Glutamatergic neuron (in vitro differentiated cells): ENCODE measurements at places on chromosomes 16 and 17.

DNA sequence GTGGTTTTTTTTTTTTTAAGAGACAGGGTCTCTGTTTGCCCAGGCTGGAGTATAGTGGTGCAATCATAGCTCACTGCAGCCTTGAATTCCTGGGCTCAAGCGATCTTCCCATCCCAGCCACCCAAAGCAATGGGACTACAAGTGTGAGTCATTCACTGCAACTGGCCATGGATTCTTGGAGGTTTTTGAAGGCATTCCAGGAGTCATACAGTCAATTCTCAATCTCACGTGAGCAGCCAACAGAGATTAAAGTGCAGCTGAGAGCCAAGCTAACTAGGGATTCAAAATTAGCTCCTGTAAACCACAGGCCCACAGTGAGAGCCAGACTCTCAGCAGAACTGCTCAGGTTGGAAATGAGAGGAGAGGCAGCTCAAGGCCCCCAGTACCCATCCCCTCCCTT is 30.2 kb downstream of the XPO6 start:
- peaks cover 20% of the 10 kb centered on the region for H3K4me1 ChIP-seq
- no peak for DNase-seq
- H3K27me3 ChIP-seq = no peaks in the 10 kb centered on the region
- H3K27ac ChIP-seq = no peak overlapping the region
- H3K36me3 ChIP-seq = peaks cover 9% of the 10 kb centered on the region

- no peaks in the 10 kb centered on the region for H3K36me3 ChIP-seq
- no peak for DNase-seq
- H3K4me1 ChIP-seq = peaks cover 19% of the 10 kb centered on the region
- H3K27me3 ChIP-seq = peaks cover 2% of the 10 kb centered on the region
- no peak overlapping the region for H3K4me3 ChIP-seq
Measured at GRCh38 chr17:61248399-61248798, 151.2 kb upstream of the TBX2 start.

DNA sequence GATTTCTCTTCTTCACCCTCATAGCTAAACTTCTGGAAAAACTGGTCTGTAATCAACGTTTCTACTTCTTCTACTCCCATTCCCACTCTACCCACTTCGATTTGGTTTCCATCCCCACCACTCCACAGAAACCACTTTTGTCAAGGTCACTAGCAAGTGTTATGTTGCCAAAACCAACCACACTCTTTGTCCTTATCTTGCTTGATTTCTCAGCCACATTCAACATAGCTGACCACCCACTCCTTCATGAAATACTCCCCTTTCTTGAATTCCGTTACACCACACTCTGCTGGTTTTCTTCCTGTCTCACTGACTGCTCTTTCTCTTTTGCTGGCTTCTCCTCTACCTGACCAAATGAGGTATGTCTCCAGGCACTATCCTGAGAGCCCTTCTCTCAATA is 11.9 kb downstream of the IKZF3 start:
- no peaks in the 10 kb centered on the region for H3K36me3 ChIP-seq
- H3K27me3 ChIP-seq = no peaks in the 10 kb centered on the region
- H3K27ac ChIP-seq = no peak overlapping the region

DNA sequence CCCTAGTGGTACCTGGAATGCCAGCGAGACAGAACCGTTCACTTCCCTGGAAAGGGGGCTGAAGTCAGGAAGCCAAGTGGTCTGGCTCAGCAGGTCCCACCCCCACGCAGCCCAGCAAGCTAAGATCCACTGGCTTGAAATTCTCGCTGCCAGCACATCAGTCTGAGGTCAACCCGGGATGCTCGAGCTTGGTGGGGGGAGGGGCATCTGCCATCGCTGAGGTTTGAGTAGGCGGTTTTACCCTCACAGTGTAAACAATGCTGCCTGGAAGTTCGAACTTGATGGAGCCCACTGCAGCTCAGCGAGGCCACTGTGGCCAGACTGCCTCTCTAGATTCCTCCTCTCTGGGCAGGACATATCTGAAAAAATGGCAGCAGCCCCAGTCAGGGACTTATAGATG is 464.7 kb upstream of the TOM1L1 start:
- no peak for DNase-seq
- H3K4me1 ChIP-seq = peaks cover 2% of the 10 kb centered on the region
- no peaks in the 10 kb centered on the region for H3K27me3 ChIP-seq
- no peaks in the 10 kb centered on the region for H3K36me3 ChIP-seq

DNA sequence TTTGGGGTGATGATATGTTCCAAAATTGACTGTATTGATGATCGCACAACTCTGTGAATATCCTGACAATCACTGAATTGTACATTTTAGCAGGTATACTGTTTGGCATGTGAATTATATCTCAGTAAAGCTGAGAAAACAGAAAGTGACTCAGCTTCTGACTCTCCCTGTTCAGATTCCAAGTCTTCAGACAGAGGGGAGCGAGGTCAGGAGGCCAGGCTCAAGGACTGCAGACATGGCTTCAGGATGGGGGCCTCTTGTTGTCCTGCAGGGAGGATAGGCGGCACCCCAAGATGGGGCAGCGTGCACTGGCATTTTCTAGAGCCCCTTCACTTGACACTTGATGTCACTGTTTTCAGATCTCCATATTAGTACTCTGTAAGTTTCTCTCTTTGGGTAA is 45.6 kb downstream of the KNOP1 start:
- no peaks in the 10 kb centered on the region for H3K27me3 ChIP-seq
- no peak for DNase-seq
- H3K36me3 ChIP-seq = no peaks in the 10 kb centered on the region
- H3K4me1 ChIP-seq = no peaks in the 10 kb centered on the region

DNA sequence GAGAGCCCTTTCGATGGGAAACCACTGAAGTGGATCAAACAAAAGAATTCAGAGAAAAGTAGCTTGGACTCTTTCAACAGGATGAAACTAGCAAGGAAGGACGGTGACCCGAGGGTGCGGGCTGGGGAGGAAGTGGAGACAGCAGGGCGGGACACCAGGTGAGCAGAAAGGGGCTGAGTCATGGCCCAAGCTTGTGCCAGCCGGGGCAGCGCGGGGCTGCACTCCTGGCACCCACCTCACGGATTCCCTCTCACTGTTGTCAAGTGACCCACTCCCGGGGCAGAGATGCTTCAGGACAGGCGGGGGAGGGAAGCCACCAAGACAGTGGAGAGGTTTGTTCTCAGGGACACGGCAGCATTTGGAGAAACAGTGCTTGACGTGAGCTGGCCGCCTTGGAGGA is 10.7 kb upstream of the RNF222 start:
- no peaks in the 10 kb centered on the region for H3K36me3 ChIP-seq
- H3K27me3 ChIP-seq = no peaks in the 10 kb centered on the region
- no peaks in the 10 kb centered on the region for H3K4me1 ChIP-seq
- DNase-seq = no peak
- no peak overlapping the region for H3K4me3 ChIP-seq
- no peak overlapping the region for H3K27ac ChIP-seq

DNA sequence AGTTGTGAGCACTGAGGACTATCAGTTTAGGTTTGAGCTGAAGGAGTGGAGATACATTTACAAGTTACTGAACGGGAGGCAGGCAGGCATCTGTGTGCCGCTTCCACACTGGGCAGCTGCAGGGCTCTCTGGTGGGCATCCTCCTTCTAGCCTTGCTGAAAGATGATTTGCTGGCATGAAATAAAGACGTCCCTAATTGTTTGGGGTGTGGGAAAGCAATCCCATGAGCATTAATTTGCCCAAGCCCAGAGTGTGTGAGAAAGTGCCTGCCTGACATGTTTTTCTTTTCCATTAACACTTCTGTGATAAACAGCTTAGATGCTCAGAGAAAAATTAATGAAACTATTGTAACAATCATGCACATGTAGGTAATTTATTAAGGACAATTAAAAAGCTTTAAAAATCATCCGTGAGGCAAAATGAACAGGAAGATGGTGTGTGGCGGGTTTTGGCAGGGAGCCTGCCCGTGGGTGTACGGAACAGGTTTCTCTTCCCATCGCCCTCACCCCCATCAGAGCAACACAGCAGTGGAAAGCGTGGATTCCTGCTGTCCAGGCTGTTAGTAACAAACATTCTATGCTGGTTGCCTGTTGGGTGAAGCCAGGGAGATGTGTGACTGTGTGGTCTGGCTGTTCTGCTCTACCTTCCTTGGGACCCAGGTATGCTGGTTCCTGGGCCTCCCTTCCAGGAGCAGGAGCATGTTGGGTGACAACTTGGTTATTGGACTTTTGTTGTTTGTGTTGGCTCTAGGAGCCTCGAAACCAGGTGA is 191.9 kb downstream of the MSI2 start:
- H3K4me3 ChIP-seq = no peak overlapping the region
- peaks cover 29% of the 10 kb centered on the region for H3K4me1 ChIP-seq
- H3K36me3 ChIP-seq = no peaks in the 10 kb centered on the region
- DNase-seq = no peak

GRCh38 chr16:4309102-4309832 is 6.6 kb upstream of the GLIS2 start:
- H3K36me3 ChIP-seq = no peaks in the 10 kb centered on the region
- peaks cover 22% of the 10 kb centered on the region for H3K4me1 ChIP-seq
- H3K27me3 ChIP-seq = peaks cover 13% of the 10 kb centered on the region
- peak overlapping the region; percentile 20 for H3K27ac ChIP-seq

DNA sequence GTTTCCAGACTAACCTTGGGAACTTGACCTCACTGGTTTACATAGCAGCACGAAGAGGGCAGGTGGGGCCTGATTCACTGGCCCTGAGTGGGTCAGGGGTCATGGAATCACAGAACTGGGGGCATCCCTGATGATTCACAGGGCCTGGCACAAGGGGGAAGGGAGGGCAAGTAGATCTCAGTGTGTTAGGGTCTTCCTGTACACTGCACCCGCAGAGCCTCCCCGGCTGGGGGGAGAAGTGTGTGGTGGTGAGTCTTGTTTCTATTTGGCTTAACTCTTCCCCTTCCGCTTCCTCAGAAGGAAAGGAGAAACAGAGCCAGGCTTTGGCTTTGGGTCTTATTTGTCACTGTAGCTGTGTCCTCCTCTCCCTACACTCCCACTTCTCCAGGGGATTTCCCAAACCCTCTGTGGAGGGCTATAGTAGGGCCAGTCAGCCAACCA is 3.7 kb downstream of the STARD3 start:
- H3K36me3 ChIP-seq = no peaks in the 10 kb centered on the region
- H3K4me3 ChIP-seq = no peak overlapping the region
- peaks cover 8% of the 10 kb centered on the region for H3K4me1 ChIP-seq
- H3K27me3 ChIP-seq = peaks cover 9% of the 10 kb centered on the region
